Stimulated activated CD4-positive, alpha-beta T cell treated with anti-CD3 and anti-CD28 coated beads, Interleukin-4, amount 100 ng/mL, for 48 hours (primary cell): ENCODE measurements at places on chromosomes 12 and 14.

- DNase-seq = no peak
Observed at GRCh38 chr12:54684636-54685630, 36.8 kb upstream of the DCD start.

DNA sequence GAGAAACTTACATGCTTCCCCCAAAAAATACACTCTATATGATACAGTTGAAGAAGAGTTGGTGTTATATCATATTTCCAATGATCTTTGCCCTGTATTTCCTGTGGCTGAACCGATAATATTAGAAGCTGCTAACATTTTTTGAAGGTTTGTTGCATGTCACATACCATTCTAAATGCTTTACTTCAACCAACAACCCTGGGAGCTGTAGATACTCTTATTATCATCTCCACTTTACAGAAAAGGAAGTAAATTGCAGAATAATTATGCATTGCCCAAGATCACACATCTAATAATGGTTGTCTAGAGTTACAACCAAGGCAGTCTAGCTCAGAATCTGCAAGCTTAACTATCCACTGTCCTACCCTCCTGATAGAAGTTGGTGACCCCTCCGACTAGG lies 182.8 kb downstream of the NUAK1 start:
- DNase-seq = no peak

GRCh38 chr12:104870797-104871196 lies 87.3 kb downstream of the SLC41A2 start:
- no peak for DNase-seq

- DNase-seq = no peak
Observed at GRCh38 chr12:129549656-129550055, 354.2 kb downstream of the TMEM132D start.

DNA sequence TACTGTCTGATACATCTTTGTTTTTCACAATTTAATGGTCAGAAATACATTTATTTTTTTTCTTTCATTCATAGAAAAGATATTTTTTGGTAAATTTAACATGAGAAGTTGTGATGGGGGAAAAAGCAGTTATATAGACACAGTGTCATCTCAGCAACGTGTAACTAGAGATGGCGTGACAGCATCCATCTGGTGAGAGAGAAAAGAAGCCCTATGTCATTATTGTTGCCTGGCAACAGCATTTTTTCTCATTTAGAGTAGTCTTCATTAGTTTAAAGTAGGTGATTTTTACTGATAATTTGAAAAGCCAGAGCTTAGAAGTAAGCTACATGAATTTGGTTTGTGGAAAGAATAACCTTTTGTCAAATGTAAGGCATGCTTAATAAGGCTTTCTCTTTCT lies 128.6 kb downstream of the ACSS3 start:
- DNase-seq = no peak

DNA sequence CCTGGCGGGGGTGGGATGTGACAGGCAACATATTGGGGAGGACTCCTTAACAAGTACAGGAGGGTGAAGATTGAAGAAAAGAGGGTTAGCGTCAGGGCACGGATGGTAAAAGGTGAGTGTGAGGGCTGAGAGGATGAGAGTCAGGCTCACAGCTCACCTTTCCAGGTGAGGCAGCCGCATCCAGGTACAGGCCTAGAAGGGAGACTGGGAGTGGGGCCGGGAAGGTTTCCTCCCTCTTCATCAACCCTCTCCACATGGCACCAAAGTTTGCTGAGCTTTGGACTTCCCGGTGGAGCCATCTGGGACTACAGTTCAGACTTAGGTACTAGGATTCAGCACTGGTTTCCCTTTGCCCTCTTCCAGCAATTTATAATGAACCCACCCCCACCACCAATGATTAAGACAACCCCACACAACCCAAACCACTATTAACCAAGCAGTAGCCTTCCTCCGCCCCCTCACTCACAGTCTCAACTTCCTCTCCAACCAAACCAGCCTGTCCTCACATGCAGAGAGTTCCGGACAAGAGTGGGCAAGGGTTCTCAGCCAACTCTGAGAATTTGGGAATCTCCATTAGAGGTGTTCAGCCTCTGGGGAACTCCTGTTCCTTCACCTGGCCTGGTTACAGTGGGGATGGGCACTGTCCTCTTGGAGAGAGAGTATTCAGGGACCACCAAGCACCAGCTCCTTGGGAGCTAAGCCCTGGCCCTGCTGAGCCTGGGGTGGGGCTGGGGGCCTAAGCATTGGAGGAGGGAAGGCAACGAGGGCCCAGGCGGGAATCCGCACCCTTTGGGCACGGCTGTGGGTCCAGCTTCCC lies 2.4 kb upstream of the HOXC4 start:
- no peak for DNase-seq

DNA sequence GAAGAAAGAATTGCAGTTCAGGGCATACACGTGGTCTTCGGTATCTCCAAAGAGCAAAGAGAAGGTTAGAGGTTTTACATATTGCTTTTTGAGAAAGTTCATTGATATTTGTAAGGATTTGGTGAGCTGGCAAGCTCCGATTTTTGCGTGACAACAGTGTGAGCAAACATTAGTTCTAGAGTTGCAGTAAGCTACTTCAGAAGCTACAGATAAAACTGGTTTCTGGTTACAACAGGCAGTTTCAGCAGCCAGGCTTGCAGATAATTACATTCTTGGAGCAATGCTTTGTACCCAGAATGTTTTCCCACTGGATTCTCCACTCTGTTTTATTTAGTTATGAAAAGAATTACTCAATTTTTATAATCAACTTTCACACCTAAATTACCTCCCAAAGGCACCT lies 28.2 kb downstream of the KLRK1 start:
- no peak for DNase-seq

- no peak for DNase-seq
Observed at GRCh38 chr14:23406244-23406643, 1.8 kb downstream of the MYH6 start.

DNA sequence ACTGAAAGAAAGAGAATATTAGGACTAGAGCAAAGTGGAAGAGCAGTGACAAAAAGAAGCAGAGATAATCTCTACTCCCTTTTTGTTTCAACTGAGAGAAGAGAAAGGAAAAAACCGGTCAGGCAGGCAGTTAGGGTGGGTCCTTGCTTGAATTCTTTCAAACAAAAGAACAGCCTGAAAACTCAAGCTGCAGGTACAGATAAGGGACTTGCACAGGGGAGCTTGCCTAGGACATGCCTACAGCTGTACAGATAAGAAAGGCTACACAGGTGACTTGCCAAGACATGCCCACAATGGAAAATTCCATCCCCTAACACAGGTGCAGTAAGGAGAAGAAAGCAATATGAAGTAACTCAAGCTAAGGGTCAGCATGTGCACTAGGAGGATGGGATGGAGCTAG lies 532.2 kb upstream of the MIS18BP1 start:
- DNase-seq = no peak

DNA sequence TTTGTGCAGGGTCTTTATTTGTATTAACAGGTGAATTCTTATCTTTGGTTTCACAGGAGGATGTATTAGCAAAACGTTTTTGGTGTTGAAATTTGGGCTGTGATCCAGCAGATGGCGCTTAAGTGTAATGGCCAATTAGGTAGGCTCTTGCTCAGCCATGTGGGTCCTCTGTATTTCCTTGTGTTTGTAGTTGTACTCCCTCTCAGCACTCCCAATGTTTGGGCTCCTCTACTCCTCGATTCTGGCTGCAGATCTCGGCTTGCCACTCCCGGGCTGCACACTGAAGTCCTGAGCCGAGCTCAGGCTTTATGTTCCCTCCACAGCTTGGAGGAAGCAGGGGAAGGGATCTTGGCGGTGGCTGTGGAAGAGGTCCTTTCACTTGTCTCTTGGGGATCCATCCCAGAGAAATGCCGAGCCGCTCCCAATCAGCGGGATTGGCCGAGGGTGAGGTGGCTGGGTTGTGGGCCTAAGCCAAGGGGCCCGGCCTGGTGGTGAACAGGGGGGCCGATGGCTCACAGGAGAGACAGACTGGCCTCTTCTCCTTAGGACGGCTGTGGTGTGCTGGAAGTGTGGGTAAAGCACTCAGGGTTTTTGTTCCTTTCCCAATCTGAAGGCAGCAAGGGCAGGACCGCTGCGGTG lies 133.7 kb downstream of the AEBP2 start:
- DNase-seq = peak; percentile 10
